SW480 (cell line): ENCODE measurements at places on chromosomes 13 and 19.

DNA sequence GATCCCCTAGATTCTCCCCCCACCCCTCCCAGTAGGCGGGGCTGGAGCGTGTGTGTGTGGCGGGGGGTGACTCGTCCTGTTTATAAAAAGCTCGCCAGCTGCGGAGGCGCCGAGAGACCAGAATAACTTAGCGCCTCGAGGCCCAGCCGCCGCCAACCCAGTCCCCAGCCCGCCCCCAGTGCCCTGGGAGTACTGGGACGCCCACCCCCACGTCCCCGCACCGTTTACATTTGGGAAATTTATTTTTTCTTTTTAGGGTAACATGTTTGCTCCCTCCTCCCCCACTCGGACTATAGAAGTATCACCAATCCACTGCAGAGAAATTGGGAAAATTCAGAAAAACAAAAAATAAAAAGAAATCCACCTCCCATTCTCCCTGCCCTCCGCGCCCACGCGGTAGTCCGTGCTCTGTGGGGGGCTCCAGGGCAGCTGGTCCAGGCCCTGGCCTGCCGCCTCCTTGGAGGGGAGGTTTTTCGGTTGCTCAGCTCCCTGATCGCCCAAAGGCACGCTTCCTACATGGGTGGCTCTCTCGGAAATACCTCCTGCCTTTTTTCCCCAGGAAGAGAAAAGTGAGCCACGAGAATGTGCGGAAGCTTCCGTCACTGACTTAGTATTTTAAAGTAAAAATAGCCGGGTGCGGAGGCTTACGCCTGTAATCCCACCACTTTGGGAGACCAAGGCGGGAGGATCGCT lies 1.5 kb upstream of the RAB3A start:
- no peak for DNase-seq

GRCh38 chr19:9945319-9945966 lies 9.1 kb upstream of the OLFM2 start:
- no peak for DNase-seq

DNA sequence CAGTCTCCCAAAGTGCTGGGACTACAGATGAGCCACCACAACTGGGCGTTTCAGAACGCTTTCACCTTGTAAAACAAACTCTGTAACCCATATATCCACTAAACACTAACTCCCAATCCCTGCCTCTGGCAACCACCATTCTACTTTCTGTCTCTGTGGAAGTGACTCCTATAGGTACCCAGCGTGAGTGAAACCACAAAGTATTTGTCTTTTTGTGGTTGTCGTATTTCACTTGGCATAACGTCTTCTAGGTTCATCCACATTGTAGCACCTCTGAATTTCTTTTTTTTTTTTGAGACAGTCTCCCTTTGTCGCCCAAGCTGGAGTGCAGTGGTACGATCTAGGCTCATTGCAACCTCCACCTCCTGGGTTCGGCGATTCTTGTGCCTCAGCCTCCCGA lies 44.8 kb downstream of the BRD4 start:
- DNase-seq: no peak

- DNase-seq: no peak
Observed at GRCh38 chr13:94558716-94559115, 37.2 kb downstream of the TGDS start.

DNA sequence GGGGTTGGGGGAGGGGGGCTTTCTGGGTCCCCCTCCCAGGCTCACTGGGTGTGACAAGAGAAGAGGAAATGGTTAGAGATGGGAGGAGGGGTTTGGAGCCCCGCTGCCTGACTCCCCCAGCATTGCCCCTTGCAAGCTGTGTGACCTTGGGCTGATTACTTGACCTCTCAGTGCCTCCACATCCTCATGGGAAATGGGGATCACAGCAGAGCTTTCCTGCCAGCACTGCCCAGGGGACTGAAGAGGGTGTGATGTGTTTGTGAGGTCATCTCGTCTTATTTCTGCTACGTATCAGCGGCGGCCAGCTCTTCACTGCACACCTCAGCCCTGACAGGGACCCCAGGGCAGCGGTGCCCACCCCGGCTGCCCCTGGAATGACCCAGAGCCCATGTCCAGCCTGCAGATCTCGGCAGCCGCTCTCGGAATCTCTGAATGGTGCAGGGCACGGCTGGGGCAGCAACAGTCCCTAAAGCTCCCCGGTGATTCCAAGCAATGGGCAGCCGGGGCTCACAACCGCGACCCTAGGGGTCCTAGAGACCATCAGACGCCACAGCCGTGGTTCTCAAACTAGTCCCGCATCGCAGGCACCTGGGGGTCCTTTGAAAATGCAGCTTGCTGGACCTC lies 8.4 kb downstream of the PNMA8B start:
- no peak for DNase-seq

DNA sequence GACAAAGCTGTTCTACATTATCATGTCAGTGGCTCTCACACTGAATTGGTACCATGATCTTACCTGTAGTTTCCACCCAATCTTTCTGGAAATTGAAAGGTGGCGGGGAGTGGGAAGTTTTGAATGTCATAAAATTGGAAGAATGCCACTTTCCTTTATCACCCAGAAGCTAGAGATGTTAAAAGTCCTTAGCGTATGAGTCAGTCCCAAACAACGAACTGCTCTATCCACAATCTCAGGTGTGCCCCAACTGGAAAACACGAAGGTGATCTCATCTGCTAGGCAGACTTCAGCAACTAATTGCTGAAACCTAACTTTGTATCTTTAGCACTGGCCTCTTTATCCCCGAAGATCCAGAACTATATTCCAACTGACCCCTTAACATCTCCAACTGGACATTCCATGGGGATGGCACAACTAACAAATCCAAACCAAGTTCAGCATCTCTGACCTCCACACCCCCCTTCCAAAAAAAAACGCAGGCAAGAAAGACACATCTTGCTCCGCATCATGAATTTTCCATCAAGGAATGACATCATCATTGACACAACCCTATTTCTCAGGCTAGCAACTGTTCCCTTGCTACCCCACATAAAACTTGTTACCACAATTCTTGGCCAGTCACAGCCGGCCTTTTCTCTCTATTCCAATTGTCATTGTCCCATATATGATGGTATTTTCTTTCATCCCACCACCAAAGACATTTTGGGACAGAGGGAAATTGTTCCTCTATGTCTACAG lies 175.4 kb downstream of the KLF12 start:
- DNase-seq: no peak

DNA sequence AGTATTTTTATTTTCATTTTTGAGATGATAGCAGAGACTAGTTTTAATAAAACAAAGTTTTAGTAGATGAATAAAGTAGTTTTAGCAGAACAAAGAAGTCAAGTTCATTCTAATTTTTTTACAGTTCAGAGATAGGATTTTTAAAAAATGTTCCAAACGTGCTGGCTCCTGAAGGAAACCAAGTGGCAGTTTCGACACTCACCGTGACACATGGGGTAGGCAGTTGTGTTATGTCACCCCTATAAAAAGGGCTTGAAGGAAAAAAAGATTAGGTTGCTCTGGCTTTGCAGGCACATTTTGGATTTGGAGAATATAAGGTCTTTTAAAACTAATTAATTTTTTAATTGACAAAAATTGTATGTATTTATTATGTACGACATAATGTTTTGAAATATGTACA lies 305.2 kb downstream of the NDFIP2 start:
- DNase-seq: no peak

DNA sequence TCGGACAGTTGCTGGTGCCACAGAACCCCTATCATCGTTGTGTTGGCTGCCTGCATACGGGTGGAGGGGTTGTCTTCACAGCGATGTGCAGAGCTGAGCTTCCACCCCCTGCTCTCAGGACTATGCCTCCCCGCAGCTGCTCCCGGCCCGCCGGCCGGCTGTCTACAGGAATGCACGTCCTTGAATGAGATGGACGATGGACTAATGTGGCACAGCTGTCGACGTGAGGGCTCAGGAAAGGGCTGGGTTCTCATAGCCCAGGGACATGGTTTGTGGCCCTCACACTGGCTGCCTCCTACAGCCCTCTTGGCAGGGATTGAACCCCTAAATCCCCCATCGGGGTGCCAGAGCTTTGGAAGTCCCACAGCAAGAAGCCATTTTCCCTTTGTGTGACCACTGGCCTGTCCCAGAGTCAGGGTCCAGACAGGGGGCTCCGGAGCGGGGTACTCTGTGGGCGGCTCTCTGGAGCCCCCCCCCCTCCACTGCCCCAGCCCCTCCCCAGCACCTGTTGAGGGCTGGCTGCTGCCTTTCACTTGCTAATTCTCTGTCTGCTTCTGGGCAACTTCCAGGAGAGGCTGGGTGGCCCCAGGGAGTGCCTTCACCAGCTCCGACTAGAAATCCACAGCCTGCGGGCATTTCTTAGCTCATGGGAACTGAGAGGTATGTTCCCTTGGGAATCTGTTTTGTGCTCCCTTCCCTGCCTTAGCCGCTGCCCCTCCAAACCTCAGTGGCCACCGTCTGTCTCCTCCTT lies 40.2 kb downstream of the TSSK6 start:
- DNase-seq: no peak

DNA sequence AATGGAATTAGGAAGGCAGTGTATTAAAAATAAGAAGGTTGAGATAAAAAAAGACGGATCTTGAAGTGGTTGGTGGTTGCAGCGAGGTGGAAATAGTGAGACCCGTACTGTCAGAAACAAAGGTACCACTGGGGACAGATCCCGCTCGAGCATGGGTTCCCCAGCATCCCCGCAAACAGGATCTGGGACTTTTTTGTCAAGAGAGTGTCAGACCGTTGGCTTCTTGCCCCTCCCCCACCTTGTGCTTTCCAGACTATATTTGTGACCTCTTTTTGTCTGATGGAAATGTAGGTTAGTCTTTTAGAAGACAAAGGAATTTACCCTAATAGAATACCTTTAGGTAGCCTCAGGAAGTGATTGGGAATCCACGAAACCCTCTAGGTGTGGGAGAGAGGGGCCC lies 4.2 kb downstream of the GATAD2A start:
- no peak for DNase-seq

- no peak for DNase-seq
Observed at GRCh38 chr13:97379386-97379785, 54.6 kb upstream of the RAP2A start.

GRCh38 chr13:41565846-41566245 lies 108.5 kb downstream of the RGCC start:
- DNase-seq: no peak

- DNase-seq: no peak
Observed at GRCh38 chr13:111021270-111021669, 93.8 kb upstream of the ARHGEF7 start.

DNA sequence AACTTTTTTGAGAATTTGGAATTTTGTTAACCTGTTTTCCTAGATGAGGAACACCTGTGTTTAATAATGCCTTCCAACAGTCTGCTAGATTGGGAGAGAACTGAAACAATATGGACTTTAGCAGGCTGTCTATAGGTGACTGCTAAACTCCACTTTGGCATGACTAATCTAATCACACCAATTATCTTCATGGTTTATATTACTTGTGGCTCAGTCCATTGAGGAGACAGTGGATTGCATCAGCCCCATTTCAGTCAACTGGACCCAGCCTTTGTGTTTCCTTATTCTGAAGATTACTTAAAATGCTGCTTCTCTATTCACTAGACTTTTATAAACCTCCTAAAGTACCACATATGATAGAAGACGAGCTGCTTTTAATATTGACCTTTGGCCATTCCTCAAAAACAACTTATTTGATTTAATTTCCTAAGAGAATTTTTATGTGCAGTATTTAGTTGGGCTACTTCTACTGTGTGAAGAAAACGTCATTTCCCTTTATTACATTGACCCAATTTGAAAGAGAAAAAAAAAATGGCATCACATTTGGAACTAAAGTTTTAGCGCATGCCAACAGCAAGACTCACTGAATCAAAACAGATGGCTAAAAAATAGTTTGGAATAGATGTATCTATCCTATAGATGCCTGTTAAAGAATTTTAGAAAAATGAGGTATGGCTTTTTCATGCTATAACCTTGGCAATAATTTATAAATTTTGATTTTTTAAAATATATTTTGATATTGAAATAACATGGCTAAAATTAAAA lies 295.8 kb downstream of the NDFIP2 start:
- DNase-seq: peak; percentile 61

GRCh38 chr19:31418055-31418454 lies 68.8 kb upstream of the TSHZ3 start:
- peak; percentile 17 for DNase-seq

DNA sequence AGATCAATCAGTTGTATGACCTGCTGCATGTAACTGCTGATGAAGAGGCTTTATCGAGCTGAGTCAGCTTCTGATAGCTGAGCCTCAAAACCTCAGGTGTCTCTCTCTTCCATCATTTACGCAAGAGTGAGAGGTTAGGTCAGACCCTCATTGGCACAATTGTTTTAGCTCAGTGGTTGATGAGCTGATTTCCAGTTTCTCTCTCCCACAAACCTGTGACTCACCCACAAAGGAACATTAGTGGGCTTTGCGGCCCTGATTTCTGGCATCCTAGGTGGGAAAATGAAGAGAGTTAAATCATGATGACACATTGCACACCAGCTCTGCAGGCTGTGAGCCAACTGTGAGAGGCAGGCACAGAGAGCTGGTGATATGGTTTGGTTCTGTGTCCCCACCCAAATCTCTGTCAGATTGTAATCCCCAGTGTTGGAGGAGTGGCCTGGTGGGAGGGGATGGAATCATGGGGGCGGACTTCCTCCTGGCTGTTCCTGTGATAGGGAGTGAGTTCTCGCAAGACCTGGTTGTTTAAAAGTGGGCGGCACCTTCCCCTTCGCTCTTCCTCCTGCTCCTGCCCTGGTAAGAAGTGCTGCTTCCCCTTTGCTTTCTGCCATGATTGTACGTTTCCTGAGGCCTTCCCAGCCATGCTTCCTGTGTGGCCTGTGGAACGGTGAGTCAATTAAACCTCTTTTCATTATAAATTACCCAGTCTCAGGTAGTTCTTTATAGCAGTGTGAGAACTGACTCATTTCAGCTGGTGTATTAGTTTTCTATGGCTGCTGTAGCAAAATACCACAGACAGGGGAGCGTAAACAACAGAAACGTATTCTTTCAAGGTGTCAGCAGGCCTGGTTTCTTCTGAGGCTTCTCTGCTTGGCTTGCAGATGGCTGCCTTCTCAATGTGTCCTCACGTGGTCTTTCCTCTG lies 33.5 kb upstream of the TMTC4 start:
- peak; percentile 14 for DNase-seq

DNA sequence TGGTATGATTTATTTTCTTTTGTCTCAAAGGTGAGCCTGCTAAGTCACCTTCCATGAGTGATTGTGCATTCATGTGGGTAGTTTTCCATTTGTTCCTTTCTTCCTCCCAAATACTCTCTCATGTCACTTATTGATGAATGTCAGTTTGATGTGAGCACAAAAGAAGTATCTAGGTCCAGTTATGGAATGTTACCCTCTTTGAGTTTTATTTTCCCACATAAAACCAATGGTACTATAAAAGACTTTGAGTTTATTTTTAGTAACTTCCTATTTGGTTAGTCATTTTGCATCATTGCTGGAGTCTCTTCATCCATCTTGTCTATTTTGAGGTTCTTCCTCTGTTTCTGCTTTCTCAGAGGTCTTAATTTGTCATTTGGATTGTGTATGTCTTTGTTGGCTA lies 321.3 kb downstream of the GPC6 start:
- no peak for DNase-seq

GRCh38 chr13:44969551-44970484 lies 19.5 kb downstream of the NUFIP1 start:
- peak; percentile 57 for DNase-seq
